Fibroblast of skin of abdomen (primary cell): ENCODE measurements at places on chromosomes 5 and 9.

GRCh38 chr9:73294336-73294735 is 142.7 kb downstream of the ANXA1 start:
- DNase-seq, result no peak

- no peak for DNase-seq
These were observed 1458.8 kb upstream of the ACO1 start for GRCh38 chr9:30925635-30926034.

DNA sequence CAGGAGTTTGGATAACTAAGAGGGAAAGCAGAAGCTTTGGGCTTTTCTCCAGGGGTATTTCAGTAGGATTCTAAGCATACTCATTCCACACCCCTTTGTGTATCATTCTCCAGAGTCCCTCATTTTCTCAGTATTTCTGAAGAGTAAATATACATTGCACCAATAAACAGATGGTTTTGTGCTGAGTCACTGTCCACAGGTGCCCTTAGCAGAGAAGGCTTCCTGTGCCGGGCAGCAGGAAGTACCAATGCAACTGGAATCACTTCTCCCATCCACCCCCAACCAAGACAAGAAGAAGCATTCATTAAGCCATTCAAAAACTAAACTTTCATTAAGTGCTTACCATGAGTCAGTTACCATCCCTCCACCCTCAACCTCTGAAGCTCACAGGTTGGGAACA is 3.6 kb upstream of the CCNJL start:
- DNase-seq, result peak; percentile 13

DNA sequence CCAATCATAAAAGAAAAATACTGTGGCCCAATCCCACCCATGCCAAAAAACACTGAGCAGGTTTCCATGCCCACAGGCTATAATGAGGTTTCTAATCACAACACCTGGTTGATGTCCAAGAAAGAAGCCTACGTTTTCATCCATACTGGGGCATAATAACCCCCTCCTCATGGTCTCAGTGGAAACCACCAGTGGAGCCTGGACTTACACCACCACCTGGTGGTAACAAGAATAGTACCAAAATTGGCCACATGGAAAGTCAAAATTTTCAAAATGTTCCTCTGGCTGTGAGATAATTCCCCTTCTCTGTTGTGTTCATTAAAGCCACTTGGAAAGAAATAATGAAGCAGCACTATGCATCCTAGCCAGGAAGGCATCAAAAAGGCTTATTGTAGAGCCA is 687.3 kb upstream of the ST8SIA4 start:
- peak; percentile 2 for DNase-seq

DNA sequence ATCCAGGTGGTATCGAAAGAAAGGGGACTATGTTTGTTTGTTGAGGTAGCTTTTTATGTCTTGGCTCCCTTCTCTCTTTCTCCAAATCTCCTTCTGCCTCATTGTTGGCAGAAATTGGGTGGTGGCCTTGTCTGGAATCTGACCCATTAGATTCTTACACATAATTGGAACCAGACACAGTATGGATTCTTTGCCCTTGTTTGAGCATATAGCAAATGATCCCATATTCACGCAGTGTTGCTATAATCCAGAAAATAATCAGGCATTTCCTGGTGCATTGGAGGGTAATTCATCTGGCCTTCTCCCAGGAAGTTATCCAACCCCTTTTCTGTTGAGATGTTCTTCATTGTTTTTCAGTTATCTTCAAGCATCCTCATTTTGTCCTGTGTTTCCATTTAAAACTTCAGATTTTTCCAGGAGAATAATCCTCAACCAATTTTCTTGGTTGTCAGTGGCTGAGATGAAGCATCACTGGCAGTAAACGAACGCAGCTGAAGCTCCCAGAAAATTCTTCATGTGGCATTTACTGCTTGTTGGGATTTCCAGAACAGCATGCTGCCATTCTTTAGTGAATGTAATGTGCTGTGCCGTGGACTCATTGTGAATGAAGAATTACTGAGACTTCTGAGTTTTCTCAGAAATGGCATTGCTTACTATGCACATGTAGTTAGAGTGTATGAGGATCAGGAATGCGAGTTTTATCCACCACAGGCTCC is 70.5 kb upstream of the NTRK2 start:
- DNase-seq, result peak; percentile 0

- DNase-seq, result no peak
These were observed 4.4 kb upstream of the ZNF484 start for GRCh38 chr9:92882276-92882675.

DNA sequence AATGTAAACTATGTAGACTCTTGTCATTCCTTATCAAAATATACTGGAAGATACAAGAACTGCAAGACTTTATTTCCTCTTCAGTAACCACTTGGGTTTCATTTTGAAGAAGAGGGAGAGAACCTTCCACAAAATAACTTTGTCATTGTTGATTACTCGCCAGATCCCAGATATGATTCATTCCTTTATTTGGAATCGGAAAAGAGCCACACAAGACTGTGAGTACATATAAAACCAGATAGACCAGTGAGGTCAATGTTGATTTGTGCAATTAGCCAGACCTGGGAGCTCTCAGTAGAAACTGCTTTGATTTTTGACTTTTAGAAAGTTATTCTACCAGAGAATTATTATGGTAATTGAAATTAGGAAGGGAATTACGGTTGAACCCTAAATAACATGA is 146.1 kb downstream of the TMEM167A start:
- peak; percentile 25 for DNase-seq

DNA sequence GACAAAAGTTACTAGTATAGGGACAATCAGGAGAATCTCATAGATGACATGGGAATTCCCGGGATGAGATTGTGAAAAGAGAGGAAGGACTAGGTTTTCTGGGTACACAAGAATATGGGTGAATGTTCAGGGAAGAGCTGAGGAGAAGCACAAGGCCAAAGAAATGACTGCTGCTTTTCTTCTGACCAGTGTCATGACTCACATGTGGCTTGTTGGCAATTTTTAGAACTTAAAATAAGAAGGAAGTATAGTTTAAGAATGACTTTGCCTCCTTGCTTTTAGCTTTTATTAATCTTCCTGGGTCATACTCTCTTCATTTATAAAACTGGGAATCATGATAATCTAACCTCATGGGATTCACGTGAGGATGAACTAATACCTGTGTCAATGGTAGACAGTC is 652.4 kb upstream of the MEF2C start:
- DNase-seq, result peak; percentile 12

DNA sequence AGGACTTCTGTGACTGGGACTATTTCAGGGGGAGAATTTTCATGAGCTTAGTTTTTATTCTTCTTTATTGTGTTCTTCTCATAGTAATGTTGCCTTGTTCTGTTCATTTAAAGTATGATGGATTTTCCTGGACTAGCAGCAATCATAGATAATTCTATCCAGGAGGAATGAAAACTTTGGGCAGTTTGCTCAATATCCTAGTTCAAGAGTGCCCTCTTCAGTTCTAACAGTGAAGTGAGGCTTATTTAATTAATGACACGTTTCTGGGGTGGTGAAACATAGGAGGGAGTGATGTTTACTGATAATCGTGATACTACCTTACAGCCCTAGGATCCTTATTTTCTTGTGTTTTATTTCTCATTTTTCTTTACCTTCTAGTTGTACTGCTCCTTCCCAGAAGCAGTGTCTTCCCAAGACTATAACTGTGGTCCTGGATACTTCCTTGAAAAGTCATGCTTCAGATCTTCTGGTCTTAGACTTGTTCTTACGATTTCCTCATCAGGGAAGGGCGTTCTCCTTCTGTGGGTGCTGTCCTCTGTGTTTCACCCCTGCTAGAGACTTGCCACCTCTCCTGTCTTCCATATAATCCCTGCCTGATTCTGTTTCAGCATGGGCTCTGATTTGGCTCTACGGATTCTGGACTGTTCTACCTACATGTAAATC is 57.4 kb downstream of the CFAP95 start:
- peak; percentile 52 for DNase-seq

DNA sequence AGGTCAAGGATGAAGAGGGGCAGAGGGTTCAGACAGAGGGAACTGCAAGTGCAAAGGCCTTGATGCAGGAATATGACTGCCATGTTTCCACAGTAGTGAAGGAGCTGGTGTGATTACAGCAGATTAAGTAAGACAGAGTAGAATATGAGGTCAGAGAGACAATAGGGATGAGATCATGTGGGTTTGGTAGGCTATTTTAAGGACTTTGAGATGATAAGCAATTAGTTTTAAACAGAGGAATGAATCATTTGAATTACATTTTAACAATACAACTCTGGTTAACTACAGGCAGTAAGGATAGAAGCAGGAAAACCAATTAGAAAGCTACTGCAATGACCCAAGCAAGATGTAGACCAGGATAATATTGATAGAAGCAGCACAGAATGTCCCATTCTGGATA is 7.7 kb downstream of the CENPK start:
- no peak for DNase-seq

DNA sequence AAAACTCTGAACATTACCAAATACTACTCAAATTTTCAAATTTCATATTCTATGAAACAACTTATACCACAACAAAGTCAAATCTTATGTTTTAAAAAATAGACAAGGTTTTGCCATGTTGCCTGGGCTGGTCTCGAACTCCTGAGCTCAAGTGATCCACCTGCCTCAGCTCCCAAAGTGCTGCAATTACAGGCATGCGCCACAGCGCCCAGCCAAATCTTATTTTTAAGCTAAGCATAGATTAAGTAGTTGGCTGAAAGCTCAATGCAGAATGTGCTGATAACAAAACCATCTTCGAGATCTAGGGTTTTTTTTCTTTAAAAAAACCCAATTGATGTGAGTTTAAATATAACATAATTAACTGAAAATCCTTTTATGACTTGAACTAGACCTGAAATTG is 6.4 kb downstream of the LMBRD2 start:
- no peak for DNase-seq

- DNase-seq, result no peak
These were observed 93.4 kb downstream of the PLPPR1 start for GRCh38 chr9:101121836-101122399.

DNA sequence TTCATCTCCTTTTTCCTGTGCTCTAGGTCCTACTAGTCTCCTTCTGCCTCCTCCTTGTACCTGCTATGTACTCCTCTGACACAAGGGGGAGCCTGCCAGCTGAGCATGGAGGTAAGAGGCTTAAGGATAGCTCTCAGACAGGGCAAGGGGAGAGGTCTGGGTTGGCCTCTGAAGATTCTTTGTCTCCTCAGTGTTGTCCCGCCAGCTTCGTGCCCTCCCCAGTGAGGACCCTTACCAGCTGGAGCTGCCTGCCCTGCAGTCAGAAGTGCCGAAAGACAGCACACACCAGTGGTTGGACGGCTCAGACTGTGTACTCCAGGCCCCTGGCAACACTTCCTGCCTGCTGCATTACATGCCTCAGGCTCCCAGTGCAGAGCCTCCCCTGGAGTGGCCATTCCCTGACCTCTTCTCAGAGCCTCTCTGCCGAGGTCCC is 3.8 kb downstream of the CREB3 start:
- peak; percentile 63 for DNase-seq

- DNase-seq, result no peak
These were observed 17.6 kb downstream of the AFAP1L1 start for GRCh38 chr5:149289301-149289700.

DNA sequence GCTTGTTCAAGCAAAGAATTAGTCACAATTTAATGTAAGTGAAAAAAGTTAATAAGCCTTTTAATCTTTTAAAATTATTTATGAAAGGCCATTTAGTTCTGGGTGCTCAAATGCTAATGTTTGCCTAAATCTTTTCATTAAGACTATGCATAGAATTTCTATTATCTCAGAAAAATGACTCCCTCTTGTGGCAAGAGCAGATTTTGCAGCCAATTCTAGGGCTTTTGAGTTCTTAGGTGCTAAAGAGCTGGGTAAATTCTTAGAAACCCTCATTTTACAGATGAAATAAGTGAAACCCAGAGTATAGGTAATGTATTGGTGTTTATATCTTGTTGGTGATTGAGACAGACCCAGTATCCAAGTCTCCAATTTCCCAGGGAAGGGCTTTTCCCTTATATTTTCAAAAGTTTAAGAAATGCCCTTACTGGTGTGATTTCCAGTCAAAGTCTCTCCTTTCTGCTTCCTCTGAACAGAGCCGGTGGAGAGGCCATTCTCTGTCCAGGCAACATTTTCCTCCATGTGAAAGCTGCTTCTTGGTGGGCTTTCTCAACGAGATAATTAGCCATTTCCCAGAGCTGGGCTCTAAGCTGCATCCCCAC is 24.1 kb upstream of the PCSK5 start:
- DNase-seq, result peak; percentile 41

DNA sequence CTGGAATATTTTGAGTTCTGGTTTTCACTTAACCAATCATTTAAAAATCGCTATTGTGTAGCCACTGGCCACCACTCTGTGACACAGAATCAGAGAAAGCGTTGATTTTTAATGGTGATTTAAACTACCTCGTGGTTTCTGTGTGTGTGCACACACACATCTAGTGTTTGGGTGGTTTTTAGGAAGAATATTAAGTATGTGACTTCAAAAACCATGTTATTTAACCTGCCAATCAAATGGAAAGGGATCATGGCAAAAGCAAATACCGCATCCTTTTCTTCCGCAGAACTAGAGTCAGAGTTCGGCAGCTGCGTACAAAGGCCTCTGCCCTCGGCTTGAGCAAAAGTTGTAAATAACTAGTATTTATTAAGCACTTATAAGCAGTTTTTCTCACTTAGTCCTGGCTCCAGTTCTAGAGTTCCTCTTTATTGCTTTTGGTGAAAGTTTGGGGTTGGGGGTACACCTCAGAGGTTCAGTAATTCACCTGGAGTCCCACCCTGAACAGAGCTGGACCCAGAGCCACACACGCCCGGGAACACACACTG is 40.6 kb downstream of the HABP4 start:
- DNase-seq, result no peak

DNA sequence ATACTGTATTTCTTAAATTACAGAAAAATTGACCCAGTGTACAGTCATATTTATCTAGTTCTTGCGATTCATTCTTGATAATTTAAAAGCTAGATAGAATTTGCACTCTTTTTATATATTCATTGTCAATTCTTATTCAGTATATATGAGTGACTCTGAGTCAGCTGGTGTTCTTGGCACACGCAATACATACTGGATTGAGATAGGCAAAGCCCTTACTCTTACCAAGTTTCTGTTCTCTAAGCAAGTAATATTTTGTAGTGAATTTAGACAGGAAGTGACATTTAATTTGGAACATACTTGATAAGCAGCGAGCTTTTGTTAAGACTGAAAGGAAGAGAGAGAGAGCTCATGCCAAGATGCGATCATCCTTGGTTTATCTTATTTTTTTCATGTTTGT is 57.7 kb downstream of the GPBP1 start:
- no peak for DNase-seq

GRCh38 chr9:70829591-70830265 is 291.7 kb downstream of the TRPM3 start:
- DNase-seq, result no peak

- peak; percentile 36 for DNase-seq
These were observed 2.7 kb downstream of the CNTLN start for GRCh38 chr9:17137566-17137965.

DNA sequence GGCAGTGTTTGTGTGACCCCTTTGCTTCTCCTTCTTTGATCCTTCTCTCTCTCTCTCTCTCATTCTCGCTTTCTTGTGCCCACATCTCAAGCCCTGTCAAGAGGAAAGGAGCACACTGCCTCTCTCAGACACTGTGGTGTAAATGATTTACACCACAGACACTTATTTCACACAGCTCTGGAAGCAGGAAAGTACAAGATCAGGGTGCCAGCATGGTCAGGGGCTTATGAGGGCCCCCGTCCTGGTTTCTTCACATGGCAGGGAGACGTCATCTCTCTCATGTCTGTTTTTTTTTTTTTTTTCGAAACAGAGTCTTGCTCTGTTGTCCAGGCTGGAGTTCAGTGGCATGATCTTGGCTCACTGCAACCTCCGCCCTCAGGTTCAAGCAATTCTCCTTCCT is 6.4 kb downstream of the FABP6 start:
- DNase-seq, result no peak
